ENCODE measurements at places on chromosomes 16 and 17.

- DNase-seq, result no peak
These were observed 4.7 kb downstream of the KCTD5 start for GRCh38 chr16:2686912-2687507.

DNA sequence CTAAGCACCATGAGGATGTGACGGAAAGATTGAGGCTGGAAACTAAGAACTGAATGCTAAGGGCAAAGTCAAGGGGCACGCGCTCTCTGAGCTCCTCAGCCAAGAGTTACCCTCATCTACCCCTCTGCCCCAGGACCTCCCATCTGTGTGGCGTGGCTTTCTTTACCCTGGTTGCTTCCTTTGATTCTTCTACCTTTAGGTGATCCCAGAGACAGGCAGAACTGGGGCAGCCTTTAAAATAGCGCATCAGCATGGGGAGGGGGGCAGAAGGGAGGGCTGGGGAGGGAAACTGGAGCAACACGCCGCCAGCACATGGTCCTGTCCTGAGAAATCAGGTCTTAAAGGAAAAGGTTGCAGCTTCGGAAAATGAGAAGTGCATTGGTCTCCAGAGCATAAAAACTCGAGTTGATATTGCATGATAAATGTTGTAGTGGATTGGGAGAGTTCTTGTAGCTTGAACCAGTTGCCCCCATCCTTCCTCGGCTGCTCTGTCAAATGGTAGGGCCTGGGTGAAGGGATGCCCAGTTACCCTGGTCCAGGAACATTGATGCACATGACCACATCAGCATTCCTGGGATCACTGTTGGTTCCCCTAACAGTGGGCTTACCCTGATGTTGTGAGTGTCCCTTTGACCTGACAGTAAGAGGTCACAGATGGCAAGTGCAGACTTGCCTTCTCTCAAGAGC, 29.7 kb downstream of the LDHD start:
- no peak for DNase-seq

DNA sequence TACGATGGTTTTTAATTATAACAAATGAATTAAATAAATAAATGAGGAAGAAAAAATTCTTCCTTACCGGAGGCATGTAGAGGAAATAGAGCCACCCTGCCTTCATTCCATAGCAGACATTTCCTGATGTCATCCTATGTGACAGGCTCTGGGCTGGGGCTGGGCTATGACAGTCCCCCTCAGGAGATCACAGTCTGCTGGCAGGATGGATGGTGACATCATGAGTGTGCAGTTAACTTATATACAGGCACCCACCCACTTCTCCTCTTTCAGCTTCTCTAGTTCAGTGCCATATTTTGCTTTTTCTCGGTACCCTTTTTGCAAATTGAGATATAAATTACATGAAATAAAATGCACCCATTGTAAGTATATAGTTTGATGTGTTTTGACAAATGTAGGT, 6.4 kb upstream of the CMTM3 start:
- DNase-seq, result no peak

DNA sequence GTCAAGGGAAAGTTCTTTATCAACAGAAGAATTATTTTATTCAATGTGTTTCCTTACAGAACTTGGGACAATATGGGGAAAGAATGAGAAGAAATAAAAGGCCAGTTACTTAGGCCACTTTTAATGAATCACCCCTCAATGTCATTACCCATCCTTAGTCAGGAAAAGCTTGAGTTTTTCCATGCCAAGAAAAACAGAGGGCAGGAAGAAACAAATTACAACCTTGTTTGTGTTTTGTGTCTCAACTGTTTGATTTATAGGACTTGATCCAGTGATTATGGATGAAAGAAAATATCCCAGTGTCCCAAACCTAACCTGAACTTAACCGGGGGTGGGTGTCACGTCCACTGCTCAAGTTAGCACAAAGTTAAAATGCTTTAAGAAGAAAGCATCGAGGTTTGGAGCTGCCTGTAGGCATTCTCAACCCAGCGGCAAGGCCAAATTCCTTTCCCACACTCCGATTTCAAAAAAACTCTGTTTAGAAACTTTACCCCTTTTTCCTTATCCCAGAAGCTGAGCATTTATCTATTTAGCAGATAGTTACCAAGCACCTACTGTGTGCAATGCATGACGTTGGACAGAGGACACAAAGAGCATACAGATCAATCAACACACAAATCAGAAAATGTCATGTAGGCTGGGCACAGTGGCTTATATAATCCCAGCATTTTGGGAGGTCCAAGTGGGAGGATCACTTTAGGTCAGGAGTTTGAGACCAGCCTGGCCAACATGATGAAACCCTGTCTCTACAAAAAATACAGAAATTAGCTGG, 14.0 kb upstream of the CYB5B start:
- DNase-seq, result no peak

DNA sequence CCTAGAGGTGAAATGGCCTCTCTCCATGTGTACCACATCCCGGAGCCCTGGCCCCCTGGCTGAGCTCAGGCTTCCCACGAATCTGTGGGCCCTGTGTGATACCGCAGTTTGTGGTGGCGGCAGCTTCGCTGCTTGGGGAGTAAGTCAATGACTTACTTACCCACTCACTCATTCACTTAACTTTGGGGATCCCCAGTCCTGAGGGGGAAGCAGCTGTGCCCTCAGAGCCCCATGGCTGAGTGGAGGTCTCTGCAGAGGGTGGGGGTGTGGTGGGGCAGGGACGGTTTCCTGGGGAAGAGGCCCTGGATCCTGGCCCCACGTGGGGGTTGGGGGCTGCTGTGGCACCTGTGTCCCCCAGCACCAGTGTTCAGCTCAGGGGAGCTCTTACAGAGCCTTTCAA, 13.2 kb downstream of the KCNJ12 start:
- DNase-seq, result no peak

DNA sequence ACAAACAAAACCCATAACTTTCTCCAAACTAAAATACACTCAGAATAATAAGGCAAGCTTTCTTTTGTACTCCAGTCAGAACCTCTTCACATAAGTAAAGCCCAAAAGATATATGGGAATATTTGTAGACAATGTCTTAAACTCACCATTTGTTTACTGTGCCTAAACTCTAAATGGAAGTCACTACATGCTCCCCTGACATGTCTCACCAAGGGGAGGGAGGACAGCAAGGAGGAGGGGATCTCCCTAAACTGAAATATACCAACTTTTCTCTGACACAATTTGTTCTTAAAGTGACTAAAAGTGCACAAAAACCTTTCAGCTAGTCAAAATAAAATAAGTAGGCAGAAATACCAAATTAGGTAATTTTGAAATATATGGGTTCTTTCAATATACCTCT, 38.5 kb downstream of the GRB7 start:
- no peak for DNase-seq

DNA sequence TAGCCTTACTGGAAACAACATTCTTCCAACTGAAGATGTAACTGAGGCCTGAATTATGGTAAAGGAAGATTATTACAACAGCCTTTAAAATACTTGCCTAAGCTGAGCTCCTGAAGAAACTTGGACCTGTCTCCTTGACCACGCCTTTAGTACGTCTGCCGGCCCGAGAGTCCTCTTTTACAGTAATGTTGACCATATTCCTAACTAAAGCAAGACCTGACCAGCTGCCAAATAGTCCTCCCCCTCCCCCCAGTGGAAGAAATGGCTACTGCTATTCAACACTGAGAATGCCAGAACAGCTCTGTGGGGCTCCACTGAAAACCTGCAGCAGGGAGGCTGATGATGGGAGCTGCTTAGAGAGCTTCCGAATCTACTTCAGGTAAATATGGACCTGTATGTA, 12.6 kb upstream of the FOXJ1 start:
- DNase-seq, result no peak

DNA sequence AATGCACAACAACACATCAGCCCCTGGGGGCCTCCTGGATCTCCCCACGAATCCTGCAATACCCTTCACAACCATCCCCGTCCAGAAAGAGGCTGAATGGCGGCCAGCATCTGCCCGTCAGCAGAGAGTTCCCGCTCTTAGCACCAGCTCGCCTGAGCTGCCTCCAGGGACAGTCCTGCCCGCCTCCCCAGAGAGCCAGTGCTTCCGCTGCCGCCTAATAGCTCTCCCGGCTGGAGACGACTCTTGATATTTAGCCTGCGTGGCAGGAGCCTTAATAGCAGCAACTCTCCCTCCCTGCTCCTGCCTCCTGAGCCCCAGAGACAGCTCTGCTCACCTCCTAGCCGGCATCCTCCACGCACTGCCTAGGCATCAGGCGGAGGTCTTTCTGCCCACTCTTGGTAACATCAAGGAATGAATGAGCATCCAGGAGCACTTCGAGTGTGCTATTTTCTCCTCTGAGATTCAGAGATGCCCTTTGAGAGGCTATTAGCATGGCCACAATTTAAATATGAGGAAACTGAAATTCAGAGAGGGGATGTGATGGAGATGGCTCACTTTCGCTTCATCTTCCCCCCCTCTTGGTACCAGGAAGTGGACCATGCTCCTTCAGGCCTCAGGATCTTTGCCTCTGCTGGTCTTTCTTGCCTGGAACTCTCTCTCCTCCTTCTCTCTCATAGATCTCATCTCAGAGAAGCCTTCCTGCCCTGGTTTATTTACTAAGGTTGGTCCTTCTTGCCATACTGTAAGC, 67.9 kb downstream of the RAI1 start:
- no peak for DNase-seq

DNA sequence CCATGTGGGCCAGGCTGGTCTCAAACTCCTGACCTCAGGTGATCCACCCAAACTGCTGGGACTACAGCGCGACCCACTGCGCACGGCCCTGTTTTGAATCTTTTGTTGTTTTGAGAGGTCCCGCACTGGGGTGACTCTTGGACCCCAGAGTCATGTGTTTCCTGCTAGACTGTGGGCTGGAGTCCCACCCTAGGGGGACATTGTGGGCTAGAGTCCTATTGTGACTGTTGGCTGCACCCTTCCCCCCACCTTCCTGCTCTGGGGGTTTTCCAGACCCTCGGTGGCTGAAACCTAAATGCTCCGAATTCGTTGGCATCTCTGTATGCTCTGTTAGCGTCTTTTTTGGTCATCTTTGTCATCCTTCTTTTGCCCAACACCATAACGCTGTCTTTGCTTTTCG, 16.0 kb downstream of the NUPR1 start:
- no peak for DNase-seq

GRCh38 chr17:67696347-67696746, 21.4 kb upstream of the NOL11 start:
- DNase-seq, result no peak

GRCh38 chr16:67430977-67431774, at the start of gene HSD11B2:
Gene HSD11B2, plus strand, starts transcription at chr16:67431121. Its CDS starts 128 bp downstream, at chr16:67431249.
- DNase-seq, result no peak

GRCh38 chr16:70523076-70523742, at the start of gene COG4:
Gene COG4, minus strand, starts transcription at chr16:70523554. Its CDS starts 11 bp downstream, at chr16:70523543.
- DNase-seq, result peak; percentile 86

DNA sequence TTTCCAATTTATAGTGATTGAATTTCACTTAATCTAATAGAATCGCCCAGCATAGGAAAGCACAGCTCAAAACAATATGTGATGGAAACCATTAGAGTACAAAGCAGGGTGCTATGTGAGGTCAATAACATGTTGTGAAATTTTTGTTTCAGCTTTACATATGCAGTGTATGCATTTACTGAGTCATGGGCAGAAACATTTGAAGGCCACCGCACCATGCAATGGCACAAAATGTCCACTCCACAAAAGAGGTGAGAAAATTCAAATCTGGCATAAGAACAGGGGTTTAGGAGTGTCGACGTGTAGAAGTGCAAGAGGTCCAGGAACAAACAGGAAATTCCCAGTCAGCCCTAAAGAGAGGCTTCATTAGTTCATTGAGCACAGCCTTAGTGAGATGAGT, 131.2 kb downstream of the ANKFN1 start:
- no peak for DNase-seq

DNA sequence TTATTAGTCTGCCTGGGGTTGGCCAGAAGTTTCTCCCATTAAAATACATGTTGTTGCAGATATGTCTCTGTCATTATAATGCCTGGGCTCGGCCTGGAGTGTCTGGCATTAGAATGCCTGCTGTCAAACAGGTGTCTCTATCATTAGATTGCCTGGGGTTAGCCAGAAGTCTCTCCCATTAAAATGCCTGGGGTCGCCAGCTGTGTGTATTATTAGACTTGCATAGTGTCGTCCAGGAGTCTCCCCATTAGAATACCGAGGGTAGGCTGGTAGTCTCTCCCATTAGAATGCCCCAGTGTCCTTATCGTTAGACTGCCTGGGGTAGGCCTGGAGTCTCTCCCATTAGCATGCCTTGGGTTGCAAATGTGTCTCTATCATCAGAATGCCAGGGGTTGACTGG, 2270.8 kb downstream of the TP53TG3F start:
- no peak for DNase-seq

GRCh38 chr17:35903451-35903850, 23.3 kb upstream of the CCL5 start:
- no peak for DNase-seq

DNA sequence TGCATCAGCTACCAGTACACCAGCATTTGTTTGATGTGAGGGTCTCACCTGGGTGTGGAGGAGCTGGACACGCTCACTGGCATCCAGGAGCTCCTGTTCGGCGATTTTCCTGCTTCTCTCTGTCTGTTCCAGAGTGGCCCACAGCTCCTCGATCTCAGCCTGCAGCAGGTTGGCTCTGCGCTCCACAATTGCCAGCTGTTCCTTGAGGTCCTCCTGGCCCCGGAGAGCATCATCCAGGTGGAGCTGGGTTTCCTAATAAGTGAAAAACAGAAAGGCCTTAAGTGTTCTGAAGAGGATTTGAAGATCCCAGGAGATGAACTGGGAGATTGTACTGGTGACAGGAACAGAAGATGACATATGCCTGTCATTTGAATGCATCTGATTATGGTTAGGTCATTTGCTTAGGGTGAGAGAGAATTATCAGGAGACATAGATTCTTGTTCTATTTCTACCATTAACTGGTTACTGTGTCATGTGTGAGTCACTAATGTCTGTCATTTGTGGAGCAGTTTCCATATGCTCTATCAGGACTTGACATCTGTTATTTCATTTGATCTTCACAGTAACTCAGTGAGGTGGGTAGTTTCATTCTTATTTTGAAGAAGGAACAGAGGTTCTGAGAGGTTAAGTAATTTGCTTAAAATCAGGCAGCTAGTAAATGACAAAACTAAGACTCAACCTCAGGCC, 21.5 kb upstream of the MYH13 start:
- no peak for DNase-seq

GRCh38 chr17:49899191-49899485, 51.3 kb upstream of the TAC4 start:
- no peak for DNase-seq

- DNase-seq, result no peak
These were observed 275.8 kb downstream of the FOXL1 start for GRCh38 chr16:86854058-86854621.

GRCh38 chr17:60361889-60362288, 30.0 kb downstream of the USP32 start:
- DNase-seq, result no peak

- no peak for DNase-seq
These were observed 6.3 kb downstream of the CRHR1 start for GRCh38 chr17:45790296-45790922.

- no peak for DNase-seq
These were observed 49.9 kb downstream of the MAP1LC3B start for GRCh38 chr16:87441886-87442580.

- no peak for DNase-seq
These were observed 26.7 kb upstream of the PMP22 start for GRCh38 chr17:15291674-15292361.

- DNase-seq, result no peak
These were observed 3.6 kb upstream of the WDR24 start for GRCh38 chr16:693766-694165.
